Activated CD4-positive, alpha-beta T cell treated with anti-CD3 and anti-CD28 coated beads, Interleukin-2, Interleukin-4, amounts not matched to agents 100 ng/mL and 50 ng/mL, durations not matched to agents 16 hours and 8 hours (primary cell): ENCODE measurements at places on chromosomes 6 and 20.

DNA sequence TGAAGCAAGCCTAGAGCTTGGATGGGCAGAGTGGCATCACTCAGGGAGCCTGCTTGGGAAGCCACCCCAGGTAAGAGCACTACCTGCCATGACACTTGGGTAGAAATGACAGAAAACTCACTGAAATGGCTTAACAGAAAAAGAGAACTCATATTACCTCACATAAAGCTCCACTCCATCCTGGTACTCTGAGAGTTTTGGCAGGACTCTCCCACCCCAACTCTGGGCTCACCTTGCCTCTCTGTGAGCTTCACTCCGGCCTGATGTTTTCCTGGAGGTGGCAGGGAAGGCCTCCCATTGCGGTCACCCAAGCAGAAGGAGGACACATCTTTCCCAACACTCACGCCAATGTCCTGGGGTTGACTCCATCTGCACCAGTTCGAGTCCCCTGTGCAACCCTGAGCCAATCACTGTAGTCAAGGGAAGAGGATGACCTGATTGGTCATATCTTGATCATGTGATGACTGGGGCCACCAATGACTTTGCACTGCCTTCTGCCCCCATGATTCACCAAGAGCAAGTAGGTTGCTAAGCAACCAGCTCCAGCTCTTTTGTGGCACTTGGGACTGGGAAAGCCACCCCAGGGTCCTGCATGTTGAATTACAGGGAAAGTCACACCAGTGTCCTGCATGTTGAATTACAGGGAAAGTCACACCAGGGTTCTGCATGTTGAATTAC lies 446.1 kb upstream of the SULF2 start:
- no peak for DNase-seq

DNA sequence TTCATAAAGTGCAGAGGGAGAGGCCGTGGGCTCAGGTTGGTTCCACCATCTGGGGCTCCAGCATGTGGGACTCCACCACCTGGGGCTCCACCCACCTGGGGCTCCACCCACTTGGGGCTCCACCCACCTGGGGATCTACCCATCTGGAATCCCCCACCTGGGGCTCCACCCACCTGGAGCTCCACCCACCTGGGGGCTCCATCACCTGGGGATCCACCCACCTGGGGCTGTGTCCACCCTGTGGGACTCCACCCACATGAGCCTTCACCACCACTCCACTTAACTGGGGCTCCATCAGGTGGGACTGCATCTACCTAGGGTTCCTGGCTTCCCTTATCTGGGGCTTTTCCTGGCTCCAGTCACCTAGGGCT lies 226.0 kb upstream of the CDYL start:
- DNase-seq, result no peak

GRCh38 chr6:102742028-102742427 lies 1348.5 kb downstream of the GRIK2 start:
- no peak for DNase-seq

DNA sequence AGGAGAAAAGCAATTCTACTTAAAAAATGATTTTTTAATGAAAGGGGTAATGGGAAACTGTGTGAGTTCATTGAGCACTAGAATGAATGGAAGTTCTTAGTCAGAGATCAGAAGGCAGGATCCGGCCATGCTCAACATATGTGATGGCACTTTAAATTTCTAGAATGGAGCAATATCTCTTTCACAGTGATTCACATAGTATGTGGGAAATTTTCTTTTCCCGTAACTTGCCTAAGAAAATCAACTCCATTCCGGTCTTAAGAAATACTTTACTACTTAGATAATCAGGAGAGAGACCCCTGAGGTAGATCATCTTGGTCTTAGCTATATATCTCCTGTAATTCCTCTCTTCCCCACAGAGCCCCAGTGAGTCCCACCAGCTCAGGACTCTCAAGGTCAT lies 131.8 kb downstream of the SCML4 start:
- DNase-seq, result no peak

DNA sequence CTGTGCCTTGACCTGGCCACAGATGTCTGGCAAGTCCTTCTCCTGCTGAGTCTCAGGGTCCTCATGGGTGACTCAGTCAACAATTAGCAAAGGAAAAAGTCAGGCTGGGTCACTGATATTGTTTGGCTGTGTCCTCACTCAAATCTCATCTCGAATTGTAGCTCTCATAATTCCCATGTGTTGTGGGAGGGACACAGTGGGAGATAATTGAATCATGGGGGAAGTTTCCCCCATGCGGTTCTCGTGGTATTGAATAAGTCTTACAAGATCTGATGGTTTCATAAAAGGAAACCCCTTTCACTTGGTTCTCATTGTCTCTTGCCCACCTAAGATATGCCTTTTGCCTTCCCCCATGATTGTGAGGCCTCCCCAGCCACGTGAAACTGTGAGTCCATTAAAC lies 45.7 kb downstream of the PREX1 start:
- DNase-seq, result no peak

GRCh38 chr20:8129211-8129976 lies 2.7 kb upstream of the PLCB1 start:
- DNase-seq, result no peak

GRCh38 chr6:52511572-52512151 lies 65.2 kb downstream of the TRAM2 start:
- DNase-seq, result no peak

- no peak for DNase-seq
These were observed 8.3 kb downstream of the PPP1R3G start for GRCh38 chr6:5093231-5094015.

DNA sequence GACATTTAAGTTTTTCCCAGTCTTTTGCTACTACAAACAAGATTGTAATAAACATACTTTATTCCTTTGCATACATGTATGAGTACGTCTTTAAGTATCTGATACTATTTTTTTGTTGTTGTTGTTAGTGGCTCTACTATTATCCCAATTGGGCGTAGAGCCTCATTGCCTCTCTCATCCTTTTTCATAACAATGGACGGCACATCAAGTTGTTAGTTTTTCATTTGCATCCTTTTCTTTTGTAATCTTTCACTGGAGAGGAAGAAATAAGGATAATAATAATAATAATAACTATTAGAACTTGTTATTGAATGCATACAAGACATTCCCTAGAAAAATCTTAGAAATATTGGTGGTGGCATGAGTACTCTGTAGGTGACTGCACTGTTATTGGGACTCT lies 23.1 kb downstream of the HS3ST5 start:
- no peak for DNase-seq

GRCh38 chr6:139882977-139883728 lies 508.7 kb upstream of the CITED2 start:
- DNase-seq, result no peak

DNA sequence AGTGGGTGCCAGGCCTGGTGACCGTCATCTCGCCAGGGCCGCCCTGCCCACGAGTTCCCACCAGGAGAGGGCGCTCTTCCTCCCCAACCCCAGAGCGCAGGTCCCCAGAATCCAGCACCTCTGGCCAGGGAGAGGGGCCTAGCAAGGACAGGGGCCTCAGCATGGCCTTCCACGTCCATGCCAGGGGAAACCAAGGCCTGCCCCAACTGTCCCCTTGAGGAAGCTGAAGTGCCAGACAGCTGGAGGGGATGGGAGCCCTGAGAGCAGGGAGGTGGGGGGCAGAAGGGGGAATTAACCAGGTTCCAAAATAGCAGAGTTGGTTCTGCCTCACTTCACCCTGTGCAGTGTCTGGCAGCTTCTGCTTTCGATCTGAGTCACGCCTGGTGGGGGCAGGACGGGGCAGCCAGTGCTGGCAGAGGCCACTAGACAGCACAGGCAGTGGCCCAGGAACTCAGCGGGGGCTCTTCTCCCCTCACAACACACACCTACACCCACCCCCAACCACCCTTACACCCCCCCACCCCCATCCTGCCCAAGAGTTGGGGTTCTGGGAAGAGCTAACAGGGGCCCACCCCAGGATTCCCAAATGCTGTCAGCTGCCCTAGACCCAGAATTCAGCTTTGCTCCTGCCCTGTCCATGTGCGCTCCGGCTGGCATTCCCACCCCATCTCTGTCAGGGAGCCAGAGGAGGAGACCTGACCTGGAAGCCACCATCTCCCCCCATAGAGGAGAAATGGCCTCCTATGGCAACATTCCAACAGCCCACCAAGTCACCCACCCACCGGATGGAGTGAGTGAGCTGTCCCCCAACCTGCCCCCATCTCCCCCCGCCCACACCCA lies 29.2 kb downstream of the TFEB start:
- DNase-seq, result peak; percentile 91

DNA sequence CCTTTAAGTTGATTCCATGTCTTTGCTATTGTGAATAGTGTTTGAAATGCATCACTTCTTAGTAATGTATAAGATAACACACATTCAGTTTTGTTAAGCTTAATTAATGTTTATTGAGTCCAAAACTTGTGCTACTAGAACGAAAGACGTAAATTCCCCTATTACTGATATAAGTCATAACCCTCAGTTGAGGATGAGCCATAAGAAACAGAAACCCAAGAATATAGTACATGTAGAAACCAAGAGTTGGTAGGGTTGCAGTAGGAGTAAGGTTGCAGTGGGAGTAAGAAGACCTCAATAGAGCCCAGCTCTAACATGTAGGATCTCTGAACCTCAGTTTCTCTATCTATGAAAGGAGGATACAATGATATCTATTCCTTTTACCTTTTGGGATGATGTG lies 19.3 kb downstream of the CITED2 start:
- no peak for DNase-seq

GRCh38 chr6:7004581-7005297 lies 103.0 kb upstream of the RREB1 start:
- DNase-seq, result no peak
